Choroid plexus epithelial cell (primary cell): ENCODE measurements at places on chromosomes 7 and 10.
A peak's percentile ranks its signal among the peaks of the same experiment; 100 is the strongest.

DNA sequence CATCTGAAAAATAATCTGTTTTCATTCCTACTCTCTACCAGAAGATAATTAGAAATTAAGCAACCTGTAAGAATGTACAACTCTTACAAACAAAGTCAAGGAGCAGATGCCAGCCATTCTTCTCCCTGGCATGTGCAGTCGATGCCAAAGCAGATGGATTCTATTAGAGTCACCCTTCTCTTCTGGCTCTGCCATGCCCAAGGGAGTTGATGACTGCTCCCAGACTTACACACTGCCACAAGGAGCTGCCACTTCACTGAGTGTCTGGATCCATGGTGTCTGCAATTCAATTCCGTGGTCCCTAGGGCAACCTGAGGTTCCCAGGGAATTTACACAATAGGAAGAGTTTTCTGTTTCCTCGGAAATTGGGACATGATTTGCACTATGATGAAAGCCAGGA lies 89.1 kb upstream of the IFRD1 start:
- no peak for DNase-seq

DNA sequence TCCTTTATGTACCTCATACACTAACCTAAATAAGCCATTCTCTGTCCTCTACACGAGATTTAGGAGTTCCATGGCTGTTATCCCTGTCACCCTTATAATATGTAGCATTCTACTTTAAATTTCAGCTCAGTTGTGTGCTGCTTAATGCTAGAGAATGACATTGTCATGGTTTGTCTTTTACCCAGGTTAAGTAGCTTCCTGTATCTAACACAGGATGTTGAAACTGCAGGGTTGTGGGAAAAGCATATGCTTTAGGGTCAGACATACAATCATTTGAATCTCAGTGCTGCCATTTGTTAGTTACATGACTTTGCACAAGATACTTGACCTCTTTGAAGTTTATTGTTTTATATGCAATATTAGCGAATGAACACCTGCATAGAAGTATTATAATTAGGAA lies 235.1 kb upstream of the CACNA2D1 start:
- no peak for DNase-seq

GRCh38 chr7:90892213-90892612 lies 296.1 kb downstream of the CDK14 start:
- peak; percentile 48 for DNase-seq

DNA sequence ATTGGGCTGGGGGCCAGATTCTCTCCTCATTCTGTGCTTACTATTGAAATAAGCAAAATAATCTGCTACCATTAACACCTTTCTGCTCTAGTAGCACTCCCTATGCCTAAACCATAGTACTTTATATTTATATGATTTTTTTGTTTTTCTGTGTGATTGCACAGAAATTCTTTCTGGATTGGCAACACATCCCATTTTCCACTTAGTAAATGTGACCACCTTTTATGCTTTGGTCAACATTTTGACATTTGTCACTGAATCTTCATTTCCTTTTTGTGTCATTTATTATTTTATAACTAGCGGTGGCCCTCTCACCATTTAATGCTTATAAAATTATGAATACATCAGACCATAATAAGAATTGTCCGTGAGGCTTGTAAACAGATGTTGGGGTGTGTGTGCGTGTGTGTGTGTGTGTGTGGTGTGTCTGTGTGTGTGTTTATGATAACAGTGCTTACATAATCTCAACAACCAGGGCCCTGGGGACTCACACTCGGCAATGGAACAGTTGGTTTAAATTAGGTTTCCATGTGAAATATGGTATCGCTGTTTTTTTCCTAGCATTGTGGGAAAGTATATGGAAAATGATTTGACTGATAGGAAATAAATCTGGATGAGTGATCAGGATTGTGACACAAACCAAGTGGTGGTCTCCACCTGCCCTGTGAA lies 138.9 kb downstream of the NOC3L start:
- DNase-seq, result peak; percentile 19

DNA sequence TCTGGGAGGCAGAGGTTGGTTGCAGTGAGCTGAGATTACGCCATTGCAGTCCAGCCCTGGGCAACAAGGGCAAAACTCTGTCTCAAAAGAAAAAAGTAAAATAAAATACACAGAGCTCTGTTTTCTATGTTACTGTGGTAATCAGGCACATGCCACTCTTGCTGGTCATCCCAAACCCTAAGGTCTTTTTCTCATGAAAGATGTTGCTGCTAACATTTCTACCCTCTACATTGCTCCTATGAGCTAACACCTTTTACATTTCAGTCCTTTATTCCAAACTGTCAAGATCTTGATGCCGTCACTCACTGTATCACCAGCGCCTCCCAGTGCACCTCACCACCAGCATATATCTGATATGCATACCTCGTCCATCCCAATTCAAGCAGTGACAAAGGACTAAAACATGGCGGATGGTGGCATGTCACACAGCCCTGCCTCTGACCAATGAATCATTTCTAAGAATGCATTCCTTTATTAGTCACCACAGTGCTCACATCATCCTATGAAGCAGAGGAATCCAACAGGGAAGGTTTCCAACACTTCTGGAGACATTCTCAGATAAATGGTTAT lies 4.3 kb downstream of the DAGLB start:
- DNase-seq, result peak; percentile 93

- no peak for DNase-seq
Measured at GRCh38 chr7:77879272-77879671, 80.7 kb downstream of the PHTF2 start.

DNA sequence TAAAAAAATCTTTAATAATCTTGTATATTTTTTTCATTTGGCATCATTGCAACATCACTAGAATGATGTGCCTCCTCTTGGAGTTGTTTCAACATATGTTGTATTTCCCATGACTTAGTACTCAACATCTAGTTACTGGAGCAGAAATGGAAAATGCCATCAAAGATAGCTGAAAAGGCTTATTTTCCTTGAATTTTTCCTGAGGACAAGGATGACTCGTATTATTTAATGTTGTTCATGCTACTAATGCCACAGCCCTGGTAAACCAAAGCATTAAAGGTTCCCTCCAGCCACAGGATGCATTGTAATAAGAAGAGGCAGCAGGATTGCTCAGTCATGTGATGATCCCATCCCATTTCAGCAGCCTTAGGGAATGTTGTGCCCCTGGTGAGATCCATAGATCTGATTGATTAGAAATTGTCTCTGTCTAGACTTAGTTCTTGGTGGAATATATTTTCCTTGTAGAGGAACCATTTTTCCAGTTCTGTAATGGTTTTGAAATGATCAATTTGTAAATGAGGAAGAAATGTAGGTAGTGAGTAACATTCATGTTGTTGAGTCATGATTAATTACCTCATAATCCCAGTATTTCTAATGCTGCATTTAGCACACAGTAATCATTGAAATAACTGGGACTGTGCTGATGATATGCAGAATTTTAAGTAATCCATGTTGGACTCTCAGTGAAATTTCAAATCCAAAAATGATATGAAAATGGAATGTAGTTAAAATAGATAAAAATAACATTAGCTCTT lies 91.3 kb upstream of the SMIM30 start:
- DNase-seq, result no peak

- no peak for DNase-seq
Measured at GRCh38 chr10:128149267-128150014, 23.2 kb upstream of the MKI67 start.

DNA sequence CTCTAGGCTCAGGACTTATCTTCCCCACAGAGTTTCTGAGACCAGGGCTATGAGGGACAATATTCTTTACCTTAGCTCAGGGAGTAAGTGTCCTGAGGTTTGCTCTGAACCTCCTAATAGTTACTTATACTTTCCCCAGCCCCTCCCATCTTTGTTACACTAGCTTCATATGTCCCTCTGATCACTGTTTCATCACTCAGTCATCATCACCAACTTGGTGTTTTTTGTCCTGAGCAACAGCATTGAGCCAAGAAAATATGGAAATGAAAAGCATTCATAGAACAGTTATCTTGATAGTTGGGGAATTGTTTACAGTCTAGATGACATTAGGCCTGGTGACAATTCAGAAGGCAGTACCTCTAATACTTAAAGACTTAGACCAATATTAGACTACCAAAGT lies at the start of gene PRSS37:
TSS of gene PRSS37 (minus strand) at position 101 of the 400 bp plus-strand sequence. CDS start 436 bp downstream, outside the sequence.
- no peak for DNase-seq

DNA sequence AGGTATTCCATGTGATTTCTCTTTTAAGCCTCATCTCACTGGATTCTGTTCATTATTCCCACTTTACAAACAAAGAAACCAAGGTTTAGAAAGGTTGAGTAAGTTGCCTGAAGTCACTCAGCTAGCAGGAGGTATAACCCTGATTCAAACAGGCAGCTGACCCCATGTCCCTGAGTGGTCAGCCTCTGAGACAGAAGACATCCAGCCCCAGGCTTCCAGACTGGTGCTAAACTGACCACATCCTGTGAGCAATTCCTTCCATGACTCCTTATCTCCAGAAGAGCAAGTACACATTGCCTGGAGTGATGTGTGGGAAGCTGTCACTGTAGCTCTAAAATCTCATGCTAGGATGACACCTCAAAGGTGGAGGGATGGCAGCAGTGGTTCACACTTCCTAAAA lies 3.7 kb downstream of the PLPP4 start:
- peak; percentile 96 for DNase-seq

- DNase-seq, result no peak
Measured at GRCh38 chr10:48414778-48415177, 108.3 kb downstream of the MAPK8 start.

DNA sequence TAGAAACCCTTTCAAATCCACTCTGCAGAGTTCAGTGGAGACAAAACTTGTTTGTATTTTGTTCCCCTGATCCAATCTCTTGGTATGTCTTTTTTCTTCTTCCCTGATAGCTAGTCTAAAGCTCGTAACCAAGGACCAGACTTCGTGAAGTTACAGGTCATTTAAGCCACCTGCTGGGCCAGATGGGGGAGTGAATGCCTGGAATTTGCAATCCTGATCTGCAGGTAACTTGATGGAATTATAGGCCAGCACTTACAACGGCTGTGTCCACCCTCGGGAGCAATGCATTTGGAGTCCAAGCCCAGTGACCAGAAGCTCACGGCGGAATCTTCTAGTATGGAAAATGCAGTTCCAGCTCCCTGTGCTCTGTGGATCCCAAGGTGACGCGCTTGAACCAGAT lies 566.9 kb downstream of the TCERG1L start:
- no peak for DNase-seq

GRCh38 chr10:62636825-62637248 lies 167.7 kb upstream of the ADO start:
- DNase-seq, result peak; percentile 21

- no peak for DNase-seq
Measured at GRCh38 chr10:98659951-98660350, 213.2 kb upstream of the HPS1 start.

DNA sequence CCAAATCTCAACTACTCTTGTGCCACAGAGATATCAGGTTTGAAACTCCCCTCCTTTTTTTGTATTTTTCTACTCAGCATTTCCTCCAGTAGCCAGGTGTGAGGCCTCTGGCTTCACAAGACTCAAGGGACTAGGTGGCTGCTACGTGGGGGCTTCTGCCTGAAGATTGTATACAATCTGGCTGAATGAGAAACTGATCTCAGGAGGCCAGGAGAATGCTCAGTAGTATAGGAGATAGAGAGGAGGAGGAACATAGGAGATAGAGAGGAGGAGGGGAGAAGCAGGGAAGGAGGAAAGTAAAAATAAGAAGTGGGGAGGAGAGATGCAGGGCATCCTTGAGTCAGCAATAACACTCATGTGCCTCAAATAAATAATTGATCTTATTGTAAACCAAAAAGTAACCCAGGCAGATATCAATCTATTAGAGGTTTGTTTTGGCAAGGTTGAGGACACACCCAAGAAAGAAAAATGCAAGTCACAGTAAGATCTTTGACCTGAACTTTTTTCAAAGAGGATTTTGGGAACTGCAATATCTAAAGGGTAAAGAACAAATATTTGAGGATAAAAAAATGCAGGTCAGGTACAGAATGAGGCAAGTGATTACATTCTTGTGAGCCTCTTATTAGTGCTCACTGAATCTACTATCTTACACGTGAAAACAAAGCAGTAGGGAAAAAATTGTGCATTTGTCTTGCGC lies 36.8 kb downstream of the AKR1C8 start:
- DNase-seq, result no peak

- DNase-seq, result no peak
Measured at GRCh38 chr10:63584725-63585035, 63.5 kb downstream of the REEP3 start.

DNA sequence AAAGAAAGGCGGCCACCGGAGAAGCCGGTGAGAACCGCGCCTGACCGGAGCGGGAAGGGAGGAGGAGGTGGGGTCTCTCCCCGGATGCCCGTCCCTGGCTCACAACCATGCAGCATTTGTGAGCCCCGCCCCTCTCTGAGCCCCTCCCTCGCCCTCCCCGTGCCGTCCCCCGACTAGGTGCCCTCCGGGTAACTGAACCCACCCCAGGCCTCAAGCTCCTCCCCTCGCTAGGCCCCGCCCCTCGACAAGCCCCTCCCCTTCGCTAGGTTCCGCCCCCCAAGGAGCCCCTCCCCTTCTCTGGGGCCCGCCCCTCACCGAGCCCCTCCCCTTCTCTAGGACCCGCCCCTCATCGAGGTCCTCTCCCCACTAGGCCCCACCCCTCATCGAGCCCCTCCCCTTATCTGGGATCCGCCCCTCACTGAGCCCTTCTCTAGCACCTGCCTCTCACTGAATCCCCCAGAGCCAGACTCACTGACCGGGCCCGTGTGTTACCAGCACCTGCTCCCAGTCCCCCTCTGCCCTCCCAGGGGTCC lies 42.2 kb upstream of the HSPB1 start:
- peak; percentile 22 for DNase-seq

GRCh38 chr10:23096802-23097549 lies 1.6 kb downstream of the MSRB2 start:
- peak; percentile 64 for DNase-seq

DNA sequence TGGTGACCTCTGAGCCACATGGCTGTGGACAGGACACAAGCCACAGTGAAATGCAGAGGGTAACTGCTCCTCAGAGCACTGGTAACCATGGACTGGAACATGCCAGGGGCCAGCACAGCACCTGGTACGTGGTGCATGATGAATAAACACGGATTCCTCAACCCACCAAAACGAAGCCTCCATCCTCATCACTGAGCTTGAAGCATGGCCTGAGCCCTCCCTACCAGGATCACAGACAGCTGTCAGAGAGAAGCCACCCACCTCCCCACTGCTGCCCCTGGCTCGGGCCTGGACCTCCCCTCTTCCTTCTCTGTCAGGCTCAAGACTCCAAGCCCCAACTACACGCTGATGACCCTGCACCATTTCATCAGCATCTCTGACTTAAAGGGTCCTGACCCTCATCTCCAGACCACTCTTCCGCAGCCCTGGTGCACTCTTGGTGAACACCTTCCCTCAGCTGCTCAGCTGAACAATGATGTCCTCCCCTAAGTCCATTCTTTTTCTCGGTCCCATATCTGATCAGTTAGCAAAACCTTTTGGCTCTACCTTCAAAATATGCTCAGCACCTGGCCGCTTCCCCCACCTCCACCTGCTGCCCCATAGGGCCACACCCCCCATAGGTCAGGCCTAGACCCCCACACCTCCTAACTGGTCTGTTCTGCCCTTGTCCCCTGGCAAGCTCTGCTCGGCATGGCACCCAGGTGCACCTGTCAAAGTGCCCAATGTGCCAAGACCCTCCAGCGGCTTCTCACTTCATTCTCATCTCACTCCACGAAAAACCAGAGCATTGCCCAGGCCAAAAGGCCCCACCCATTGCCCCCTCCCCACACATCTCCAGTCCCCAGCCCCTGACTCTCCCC lies 141.1 kb downstream of the MAPK8 start:
- no peak for DNase-seq

- DNase-seq, result no peak
Measured at GRCh38 chr10:3395458-3395861, 222.9 kb upstream of the PITRM1 start.

- no peak for DNase-seq
Measured at GRCh38 chr7:100369105-100369504, 4.2 kb upstream of the PILRA start.
